T-helper 17 cell (primary cell): ENCODE measurements at places on chromosomes 2 and 18.

DNA sequence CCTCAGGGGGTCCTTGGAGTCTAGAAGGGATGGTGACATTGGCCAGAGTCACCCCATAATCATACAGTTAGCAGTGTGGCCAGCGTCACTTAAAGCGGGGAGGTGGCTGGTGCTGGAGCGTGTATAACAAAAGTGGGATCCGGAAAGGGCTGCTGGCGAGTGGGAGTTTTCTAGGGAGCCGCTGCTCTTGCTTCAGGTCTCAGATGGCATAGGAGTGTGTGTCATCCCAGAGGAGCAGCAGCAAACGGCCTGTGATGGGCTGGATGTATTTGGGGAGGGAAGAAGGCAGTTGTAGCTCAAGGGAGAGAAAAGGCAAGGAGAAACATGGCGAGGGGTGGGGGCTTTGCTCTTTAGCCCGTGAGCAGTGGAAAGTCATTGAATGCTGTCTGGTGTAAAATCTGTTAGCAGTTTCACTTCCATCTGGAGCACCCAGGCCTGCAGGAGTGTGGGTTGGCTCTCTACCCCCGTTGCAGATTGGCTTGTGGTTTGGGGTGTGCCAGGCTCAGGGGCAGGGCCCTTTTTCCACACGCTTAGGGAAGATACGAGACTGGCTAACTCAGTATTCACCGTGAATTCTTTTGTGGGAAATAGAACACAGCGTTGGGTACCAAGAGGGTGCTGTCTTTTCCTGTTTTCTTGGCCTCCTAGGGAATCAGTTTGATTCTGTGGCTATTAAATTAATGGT is 120.5 kb downstream of the AGAP1 start:
- no peak for DNase-seq

GRCh38 chr2:129868151-129868550 is 111.3 kb upstream of the RAB6C start:
- DNase-seq = no peak

DNA sequence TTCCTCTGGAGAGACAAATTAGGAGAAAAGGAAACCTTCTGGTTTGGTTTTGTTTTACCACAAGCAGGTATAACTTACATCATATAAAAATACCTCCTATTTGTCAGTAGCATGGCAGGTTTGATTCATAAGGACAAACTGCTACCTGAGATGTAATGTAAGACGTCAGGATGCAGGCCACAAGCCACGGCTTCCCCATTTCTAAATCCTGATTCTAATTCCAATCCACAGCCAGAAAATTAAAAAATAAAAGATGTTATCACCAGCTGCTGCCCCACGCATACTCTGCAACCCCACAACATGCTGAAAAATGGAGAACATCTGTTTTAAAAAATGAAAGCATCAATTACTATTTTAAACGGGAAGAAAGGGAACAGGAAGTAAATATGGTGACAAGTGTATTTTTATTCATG is 197.6 kb downstream of the BCL11A start:
- DNase-seq = no peak

DNA sequence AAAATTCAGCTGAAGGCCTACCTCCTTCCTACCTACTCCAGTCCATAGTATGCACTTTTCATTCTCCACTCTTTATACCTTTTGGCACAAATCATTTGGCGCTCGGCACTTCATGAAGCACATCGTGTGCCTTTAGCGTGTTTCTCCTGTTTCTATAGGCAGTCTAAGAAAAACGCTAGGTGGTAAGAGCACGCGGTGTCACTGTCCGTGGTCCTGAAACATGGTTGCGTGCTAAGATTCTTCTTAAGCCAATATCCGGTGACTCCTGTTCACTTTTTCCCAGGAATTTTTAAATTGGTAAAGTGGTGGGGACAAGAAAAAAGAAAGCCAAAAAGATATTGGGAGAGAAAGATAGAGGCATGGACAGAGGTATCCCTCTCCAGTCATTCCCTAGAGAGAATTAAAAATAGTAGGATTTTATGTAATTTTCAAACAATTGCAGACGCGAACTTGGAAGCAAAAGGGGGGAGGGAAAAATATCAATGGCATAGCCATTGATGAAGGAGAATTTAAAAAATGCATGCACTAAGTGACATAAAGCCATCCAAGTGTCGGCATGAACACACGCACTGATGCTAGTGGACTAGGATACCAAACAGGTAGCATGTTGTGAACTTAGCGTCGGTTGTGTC is 1.4 kb upstream of the CTNNA2 start:
- DNase-seq = no peak

DNA sequence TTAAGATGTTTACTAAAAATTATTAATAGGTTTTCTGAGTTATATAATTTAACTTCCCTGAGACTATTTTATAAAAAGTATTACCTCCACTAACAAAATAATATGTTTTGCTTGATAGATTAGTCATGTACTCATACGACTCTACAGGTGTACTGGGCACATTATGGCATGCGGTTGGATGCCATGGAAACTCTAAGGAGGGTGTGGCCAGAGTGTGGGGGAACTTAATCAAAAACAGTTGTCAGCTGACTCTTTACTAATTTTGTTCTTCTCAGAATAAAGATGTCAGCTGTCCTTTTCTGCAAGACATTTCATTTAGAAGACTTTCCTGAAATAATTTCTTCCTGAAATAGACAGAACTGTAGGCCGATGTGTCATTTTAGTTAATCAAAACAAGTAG is 228.3 kb upstream of the SIX3 start:
- no peak for DNase-seq
